Fibroblast of the aortic adventitia (primary cell): ENCODE measurements at places on chromosomes 2 and 18.

DNA sequence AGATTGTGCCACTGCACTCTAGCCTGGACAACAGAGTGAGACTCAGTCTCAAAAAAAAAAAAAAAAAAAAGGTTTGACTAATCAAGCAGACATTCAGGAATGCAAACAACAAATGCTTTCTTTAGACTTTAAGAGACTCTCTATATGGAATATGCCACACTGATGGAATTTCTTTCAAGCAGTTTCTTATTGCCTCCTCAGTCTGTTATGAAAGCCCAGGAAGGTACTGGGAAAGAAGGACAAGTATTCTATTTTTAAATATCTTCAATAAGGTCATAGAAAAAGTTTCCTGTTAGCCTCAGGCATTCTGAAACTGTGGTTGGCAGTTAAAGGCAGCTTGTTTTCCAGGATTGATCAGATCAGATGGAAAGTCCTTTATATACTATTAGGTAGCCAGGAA is 241.6 kb downstream of the PIK3C3 start:
- no peak for DNase-seq

DNA sequence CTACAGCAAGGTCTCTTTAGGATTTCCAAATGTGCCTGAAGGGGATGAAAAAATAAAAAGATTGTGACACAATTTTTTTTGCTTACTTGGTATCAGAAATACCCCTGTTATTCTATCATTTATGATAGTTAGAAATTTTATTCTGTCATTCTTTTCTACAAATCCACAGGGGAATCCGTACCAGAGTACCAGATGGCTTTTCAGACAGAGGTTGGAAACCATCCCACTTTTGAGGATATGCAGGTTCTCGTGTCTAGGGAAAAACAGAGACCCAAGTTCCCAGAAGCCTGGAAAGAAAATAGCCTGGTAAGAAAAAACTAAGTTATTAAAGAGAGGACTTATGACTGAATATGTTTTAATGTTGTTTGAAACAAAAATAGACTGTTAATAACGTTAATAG is 92.6 kb upstream of the FAM117B start:
- peak; percentile 30 for DNase-seq

DNA sequence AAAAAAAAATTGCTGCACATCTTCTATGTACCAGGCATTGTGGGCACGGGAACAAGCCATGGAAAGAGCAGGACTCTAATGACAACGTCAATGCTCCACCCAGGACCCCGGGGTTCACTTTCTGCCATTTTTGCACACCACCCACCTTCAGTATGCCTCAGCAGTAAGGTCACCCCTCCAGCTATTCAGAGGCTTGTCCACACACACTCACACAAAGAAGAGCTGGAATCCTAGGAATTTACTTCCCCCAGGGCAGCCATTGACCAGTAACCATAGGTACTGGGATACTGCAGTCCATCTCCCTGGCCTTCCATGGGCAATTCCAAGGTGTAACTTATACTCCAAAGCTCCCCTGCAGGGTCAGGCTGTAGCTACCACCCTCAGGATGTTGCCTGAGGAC is 170.8 kb downstream of the SUCLG1 start:
- DNase-seq, result no peak

- no peak for DNase-seq
Measured at GRCh38 chr2:225416616-225417367, 17.3 kb downstream of the NYAP2 start.

DNA sequence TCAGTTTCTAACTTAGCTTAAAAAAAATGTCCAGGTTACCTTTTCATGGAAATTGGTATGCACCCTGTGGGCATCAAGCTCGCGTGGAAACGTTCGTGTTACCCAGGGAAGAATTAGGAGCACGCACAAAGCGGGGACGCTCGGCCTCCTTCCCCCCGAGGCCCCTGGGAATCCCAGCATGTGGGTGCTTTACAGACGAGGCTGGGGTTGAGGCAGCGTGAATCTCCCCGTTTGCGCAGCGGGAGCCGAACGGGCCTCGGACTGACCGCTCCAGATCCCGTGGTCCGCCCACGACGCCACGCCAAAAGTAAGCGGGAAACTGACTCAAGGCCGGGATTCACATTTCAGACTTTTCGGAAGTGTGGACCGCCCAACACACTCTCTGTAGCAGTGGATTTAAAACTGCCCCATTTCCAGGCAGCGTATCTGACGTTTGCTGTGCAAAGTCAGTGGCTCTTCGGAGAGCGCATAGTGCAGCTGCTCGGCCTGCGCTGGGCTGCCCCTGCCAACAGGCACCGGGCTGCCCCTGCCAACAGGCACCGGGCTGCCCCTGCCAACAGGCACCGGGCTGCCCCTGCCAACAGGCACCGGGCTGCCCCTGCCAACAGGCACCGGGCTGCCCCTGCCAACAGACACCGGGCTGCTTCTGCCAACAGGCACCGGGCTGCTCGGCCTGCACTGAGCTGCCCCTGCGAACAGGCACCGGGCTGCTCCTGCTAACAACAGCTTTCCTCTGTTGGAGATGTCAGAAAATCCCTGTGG is 49.7 kb downstream of the SH3YL1 start:
- no peak for DNase-seq

GRCh38 chr18:74831571-74832250 is 234.0 kb downstream of the ZNF407 start:
- no peak for DNase-seq

- no peak for DNase-seq
Measured at GRCh38 chr2:236823041-236823629, 253.5 kb downstream of the ACKR3 start.

GRCh38 chr2:118856330-118856977 is 9.0 kb upstream of the EN1 start:
- DNase-seq, result no peak

GRCh38 chr2:133607679-133608078 is 39.4 kb upstream of the NCKAP5 start:
- peak; percentile 73 for DNase-seq

GRCh38 chr2:85886590-85886989 is 2.2 kb downstream of the ST3GAL5 start:
- peak; percentile 94 for DNase-seq

DNA sequence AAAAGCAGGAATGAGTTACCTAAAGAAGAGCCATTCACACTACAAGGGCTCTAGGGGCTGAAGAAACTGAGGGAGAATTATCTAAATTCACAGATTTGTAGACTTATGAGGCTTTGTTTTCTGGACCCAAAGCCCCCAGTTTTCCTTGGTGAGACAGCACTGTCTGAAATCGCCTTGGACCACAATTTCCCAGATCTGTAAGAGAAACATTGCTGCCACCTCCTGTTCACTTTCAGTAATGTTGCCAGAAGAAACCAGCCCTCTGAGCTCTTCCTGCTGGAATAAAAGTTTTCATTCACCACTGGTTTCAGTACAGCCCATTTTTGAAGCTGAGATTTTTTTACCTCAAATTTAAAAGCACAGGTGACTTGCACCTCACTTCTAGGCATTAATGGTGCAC is 169.2 kb downstream of the CDH20 start:
- DNase-seq, result peak; percentile 80

DNA sequence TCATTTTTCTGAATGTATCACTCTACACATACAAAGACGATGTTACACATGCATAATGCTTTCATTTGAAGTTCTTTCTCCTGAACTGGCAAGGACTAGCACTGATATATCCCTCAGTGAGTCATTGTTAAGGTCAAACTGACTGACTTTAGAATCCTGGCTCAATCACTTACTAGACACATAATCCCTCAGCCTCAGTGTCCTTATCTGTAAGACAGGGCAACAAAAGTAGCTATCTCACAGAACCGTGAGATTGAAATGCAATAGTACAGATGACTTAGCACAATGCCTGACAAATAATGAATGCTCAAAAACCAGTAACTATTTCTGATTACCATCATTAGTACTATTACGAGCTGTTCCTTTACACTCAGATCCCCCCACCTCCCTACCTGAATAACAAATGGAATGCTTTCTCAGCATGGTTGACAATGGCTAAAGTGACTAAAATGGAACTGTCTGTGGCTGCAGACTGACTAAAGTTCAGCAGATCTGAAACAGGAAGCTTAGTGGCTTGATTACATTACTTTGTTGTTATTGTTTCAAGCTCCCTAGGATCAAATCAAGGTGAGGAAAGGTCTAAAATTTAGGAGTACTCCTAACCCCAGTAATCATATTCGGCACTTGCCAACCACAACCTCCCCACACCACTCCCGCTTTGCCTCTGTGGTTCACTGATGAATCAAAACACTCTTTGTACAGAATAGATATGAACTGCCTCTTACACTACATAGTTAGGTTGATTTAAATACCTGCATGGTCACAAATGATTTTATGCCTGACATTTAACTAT is 35.8 kb upstream of the CACNB4 start:
- DNase-seq, result peak; percentile 47

DNA sequence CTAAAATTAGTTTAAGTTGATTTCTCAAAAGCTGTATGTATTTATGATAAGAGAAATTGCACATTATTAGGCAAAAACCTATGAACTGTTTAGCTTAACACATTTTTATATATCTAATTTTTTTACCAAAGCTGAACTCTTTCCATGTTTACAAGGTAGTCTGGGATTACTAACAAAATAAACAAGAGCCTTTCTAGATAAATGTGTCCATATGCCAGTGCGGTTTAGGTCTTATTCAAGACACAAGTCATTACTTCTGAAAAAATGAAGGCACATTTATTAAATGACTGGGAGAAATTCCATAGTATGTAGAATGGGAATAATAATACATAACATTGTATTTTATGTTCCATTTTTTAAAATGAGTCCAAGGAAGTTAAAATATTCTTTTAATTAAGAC is 82.0 kb downstream of the DPP4 start:
- DNase-seq, result no peak

DNA sequence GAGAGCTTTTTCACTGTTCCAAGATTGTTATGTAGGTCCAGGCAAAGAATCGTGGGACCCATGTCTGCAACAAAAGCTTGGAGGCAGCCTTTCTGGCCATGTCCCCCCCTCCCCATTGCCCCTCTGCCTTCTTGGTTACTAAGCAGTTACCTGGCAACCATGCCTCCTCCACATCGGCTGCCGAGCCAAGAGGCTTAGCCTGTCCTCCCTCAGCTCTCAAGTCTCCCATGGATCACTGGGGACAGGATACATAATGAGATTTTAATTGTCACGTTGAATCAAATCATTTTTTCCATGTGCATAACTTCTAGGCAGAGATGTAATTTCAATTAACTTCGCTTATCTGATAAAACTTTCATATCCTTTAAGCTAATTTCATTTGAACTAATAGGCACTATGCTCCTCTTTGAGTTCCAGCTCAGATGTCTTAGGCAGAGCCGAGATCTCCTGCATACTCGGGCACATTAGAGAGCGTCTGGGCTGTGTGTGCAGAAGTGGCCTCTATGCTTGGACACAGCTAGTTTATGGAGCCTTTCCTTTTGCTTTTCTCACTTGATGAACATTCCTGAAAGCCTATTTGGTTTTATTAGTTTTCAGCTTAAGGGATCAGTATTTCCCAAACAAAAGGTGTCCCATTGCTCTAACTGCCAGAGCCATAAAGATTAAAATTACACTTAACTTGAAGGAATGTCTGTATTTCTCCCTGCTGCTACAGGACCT is 80.7 kb downstream of the LYPD1 start:
- DNase-seq, result no peak

DNA sequence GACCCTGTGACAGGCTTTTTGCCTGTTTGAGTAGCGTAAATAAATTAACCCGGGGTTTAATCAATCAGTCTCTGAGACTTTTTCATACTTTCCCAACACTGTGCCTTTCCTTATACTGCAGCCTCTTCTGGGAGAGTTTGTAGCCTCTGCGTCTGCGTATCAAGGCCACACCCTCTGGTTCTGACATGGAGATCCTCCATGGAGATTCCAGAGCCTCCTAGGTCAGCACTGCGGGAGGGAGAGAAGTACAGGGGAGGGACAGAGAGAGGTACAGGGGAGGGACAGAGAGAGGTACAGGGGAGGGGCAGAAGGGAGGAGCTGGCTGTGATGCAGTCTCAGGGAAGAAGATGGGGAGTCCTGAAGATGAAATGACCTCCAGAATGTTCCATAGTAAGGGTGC is 166.0 kb downstream of the ARL4C start:
- DNase-seq, result no peak

DNA sequence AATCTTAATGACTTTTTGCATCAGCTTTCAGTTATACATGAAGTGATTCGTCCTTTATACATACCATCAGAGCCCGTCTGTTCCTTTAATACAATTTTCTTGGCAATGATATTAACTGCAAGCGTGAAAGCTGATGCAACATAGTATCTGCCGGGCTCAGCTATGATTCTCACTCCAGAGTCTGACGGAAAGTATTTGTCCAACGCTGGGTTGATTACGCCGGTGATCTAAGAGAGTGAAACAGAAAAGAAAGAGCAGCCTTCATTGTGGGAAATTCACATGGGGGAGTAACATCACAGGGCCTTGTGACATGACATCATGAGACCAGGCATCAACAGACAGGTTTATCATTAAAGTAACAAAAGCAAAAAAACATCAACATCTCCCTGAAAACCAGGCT is 6.2 kb downstream of the ODC1 start:
- no peak for DNase-seq

GRCh38 chr2:46393865-46394264 is 85.5 kb upstream of the TMEM247 start:
- no peak for DNase-seq

- DNase-seq, result peak; percentile 16
Measured at GRCh38 chr2:72027426-72028161, 120.1 kb downstream of the CYP26B1 start.

GRCh38 chr2:28602751-28603639 is 107.1 kb downstream of the PLB1 start:
- no peak for DNase-seq

DNA sequence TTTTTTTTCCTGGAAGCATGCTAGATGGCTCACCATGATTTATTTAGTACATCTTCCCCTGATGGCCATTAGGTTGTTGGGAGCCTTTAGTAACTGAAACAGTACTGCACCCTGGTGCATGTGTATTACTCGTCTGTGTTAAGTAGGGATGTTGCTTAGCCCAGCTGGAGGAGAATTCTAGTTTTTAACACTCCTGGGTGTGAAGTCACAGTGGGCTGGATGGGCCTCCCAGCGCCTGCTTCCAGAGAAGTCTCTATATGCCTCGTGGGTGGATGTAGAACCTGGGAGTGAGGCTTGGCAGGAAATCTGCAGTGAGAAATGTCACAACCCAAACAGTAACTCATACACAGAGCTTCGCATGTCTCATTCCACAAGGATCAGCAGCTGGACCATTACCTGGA is 28.9 kb upstream of the NT5DC4 start:
- DNase-seq, result peak; percentile 41

- DNase-seq, result peak; percentile 33
Measured at GRCh38 chr18:43888598-43888997, 611.3 kb upstream of the SYT4 start.

GRCh38 chr2:41764919-41765318 is 282.9 kb upstream of the PKDCC start:
- DNase-seq, result no peak

- peak; percentile 61 for DNase-seq
Measured at GRCh38 chr2:168583064-168583709, 127.1 kb downstream of the CERS6 start.
